ENCODE measurements at places on chromosomes 7 and 10.

DNA sequence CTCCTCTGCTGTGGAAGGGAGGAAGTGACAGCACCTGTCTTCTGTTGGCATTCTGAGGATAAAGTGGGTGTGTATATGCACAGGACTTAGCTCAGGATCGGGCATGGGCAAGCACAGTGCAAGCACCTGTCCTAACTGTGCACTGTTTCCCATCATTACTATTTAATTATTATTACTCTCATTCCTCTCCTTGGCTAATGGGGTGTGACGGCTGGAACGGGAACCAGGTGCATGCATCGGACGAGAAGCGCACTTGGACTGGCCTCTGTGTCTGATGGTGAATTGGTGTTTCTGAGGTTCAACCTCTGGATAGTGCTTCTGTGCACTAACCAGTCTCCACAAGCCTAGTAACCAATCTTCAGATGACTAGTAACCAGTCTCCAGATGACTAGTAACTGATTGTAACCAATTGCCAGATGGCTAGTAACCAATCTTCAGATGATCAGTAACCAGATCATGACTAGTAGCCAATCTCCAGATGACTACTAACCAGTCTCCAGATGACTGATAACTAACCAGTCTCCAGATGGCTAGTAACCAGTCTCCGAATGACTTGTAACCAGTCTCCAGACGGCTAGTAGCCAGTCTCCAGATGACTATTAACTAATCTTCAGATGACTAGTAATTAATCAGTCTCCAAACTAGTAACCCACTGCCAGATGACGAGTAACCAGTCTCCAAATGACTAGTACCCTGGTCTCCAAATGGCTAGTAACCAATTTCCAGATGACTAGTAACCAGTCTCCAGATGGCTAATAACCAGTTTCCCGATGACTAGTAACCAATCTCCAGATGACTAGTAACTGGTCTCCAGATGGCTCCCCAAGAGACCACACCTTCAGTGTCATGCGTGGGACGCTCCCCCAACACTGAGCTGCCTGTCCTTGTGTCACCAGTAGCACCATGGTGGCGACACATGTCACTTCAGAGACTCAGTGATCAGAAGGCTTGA is 85.8 kb downstream of the PAXIP1 start:
- DNase-seq: no peak

DNA sequence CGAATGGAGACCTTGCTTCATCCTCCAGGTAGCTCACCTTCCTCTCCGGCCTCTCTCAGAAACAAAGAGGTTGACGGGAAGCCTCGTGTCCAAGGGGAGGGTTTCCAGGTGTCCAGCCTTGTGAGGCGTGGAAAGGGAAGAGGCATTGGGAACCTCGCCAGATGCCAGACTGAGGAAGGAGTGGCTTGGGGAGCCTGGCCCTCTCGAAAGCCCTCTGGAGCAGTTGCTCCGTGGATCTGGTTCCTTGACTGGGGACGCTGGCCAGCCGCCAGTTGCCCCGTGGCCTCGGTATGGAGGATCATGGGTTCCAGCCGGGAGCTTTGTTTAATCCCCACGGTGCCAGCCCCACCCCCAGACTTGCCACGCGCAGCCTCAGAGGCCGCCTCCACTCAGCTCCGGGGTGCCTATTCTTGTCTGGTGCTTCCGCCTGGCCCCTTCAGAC is 30.3 kb upstream of the SUN1 start:
- DNase-seq: no peak

- no peak for DNase-seq
These were observed 126.7 kb downstream of the RGS10 start for GRCh38 chr10:119415536-119416503.

- DNase-seq: no peak
These were observed 306.6 kb downstream of the CAMK1D start for GRCh38 chr10:12655940-12656339.

GRCh38 chr7:100966542-100967291 is 2.6 kb upstream of the MUC12 start:
- no peak for DNase-seq

- no peak for DNase-seq
These were observed 161.0 kb upstream of the POT1 start for GRCh38 chr7:125090596-125090995.

DNA sequence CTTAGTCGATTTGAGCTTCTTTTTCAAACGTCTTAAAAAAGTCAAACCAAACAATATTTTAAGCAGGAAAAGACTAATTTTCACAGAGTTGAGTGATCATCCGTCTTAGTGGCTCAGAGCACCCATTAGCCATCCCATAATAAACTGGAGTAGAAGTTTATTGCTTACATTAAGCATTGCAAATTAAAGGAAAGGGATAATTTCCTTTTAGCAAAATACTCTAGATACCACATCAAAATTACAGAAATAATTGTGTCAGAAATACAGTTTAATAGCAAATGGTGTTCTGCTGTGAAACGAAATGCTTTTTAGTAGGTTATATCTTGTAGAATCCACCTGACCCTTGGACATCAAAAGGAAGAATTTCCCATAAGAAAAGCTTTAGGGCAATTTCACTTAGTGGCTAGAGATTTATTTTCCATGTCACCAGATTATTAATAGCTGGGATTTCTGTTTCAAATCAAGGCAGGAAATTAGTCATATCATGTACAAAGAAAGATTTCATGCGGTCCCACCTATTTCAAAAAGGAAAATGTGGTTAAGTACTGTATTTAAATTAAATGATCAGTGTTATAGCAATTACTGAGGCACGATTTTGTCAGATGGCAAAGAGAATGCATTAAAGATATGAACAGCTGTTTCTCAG is 96.2 kb downstream of the NPTX2 start:
- no peak for DNase-seq

- no peak for DNase-seq
These were observed 1158.9 kb upstream of the CELF2 start for GRCh38 chr10:9858816-9859215.

DNA sequence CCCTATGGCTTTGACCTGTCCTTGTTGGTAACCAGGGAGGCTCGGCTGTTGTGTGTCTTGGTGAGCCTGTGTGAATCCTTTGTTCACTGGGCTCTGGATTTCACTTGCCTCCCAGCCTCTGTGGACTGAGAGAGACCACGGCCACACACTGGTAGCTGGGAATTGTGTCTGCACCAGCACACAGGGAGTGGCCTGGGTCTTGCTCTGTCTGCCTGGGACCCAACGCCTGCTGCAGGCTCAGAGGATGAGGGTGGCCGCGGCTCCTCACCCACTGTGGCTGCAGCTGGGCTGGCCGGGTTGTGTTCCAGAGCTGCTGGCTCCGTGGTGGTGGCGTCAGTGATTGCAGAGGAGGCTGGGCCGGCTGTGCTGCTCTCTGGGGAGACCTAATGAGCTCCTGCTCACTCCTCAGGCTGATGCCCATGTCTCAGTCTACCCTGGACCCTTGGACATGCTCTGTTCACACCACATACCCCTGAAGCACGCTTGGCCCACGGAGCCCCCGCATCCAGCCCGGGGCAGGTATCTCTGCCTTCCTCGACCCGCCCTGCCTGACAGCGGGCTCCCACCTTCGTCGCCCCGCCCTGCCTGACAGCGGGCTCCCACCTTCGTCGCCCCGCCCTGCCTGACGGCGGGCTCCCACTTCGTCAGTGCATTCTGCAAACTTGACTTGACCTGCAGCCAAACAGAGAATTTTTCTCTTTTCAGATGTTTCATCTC is 328.5 kb downstream of the ADARB2 start:
- DNase-seq: no peak

DNA sequence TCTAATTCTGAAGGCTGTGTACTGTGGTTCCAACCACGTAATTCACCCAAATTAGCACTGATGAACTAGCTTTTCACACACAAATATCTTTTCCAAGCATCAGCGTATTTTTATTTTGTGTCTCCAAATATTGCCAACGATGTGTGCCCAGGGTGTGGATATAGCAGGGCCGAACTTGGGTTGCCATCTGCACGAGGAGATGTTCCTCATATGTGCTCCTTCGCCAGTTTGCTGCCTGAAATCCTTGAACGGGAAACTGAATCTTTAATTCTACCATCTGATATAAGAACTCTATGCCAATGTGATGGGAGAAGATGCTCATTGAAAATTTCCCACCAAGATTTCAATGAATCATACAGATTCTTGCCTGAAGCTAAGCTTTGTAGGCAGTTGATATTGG is 121.5 kb upstream of the ZNF438 start:
- no peak for DNase-seq

DNA sequence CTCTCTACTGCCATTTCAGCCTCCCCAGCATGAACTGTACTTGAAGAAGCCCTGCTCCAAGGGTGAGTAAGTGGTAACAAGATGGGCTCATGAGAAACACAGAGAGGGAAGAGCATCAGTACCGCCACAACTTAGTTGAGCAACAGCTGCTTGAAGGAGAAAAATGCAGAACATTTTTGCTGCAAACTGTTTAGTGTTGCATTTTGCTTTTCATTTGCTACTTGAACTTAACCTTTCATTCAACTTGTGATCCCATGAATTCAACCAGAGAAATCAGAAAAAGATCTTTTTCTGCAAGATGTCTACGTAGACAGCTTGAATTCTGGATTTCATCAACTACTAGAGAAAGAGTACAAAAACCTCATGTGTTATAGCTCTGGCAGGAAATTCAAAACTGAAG is 40.7 kb downstream of the ANK3 start:
- DNase-seq: no peak

- no peak for DNase-seq
These were observed 15.9 kb downstream of the VPS41 start for GRCh38 chr7:38893061-38893460.

- no peak for DNase-seq
These were observed 23.3 kb upstream of the SMARCD3 start for GRCh38 chr7:151271699-151272355.

DNA sequence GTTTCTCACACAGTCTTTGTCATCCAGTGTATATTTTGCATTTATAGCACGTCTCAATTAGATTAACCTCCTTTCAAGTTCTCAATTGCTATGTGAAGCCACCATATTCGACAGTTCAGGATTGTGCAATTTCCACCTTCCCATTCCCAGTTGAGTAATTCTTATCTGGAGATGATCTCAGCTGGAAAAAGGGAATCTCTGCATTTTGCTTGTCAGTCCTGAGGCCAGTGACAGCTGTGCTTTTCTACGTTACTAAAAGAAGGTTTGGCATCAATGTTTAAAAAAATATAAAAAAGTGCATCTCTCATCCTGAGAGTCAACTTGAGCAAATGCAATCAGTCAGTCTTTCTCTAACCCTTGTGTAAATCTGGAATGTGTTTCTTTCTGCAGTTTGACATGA is 247.7 kb downstream of the PRKG1 start:
- DNase-seq: no peak

DNA sequence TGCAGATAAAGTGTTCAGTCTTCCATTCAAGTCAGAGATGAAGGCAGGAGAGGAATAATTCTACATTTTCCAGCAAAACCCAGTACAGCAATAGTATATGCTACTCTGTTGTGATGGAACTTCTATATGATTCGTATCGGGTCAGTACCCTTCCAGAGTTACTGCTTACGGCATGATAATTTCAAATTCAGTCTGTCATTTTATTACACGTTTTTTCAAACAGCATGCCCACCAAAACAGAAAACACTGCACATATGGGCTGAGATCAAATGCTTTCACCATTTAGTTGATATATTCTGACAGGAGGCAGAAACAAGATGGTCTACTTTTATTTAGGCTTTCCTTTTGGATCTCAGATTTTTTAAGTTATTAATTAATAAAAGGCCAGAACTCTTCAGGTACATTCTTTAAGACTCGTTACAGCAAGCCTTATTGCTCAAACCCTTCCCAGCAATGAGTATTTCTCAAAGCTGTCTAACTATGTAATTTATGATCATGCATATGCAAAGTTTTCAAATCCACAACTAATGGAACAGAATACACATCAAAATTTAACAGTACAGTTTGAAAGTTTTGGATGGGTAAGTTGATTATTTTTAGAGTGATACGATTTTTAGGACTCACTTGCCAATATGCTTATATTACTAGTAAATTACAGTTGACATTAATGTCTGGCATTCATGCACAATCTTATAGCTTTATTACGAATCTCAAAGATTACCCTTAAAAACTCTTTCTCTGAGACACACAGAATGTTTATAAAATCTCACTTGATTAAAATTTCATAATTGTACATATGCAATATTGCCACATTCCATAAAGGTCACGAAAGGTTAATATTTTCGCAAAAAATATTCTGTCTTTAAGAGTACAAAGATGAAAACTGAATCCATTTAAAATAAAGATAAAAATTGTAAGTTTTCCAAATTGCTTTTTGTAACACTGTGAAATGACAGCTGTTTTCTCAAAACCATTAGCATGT is 91.0 kb downstream of the ANK3 start:
- no peak for DNase-seq

GRCh38 chr10:29482591-29483431 is 152.0 kb downstream of the SVIL start:
- DNase-seq: no peak

DNA sequence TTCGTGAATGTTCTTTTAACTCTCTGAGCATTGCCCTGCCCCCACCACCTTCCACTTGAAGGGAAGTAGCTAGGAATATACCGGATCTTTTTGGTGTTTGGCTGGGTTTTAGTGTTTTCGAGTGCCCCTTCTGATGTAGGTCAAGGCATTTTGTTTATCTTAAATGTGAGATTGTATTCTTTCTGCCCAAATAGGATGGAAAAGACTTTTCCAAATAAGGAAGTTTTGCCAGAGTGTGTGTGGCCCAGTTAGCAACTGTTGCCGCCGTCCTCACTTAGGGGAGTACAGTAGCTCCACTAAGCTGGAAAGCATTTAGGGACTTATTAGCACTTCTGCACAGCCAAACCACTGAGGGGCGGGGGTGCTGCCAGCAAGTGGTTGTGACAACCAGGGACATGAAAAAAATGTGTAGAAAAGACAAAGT is 29.8 kb upstream of the VCL start:
- no peak for DNase-seq

- no peak for DNase-seq
These were observed 35.2 kb downstream of the AIFM2 start for GRCh38 chr10:70097459-70097858.

GRCh38 chr10:8568401-8568800 is 513.9 kb downstream of the GATA3 start:
- no peak for DNase-seq

- DNase-seq: no peak
These were observed 3.1 kb upstream of the IRF5 start for GRCh38 chr7:128934361-128935341.

GRCh38 chr10:101529725-101530553 is 58.1 kb downstream of the POLL start:
- DNase-seq: no peak

- no peak for DNase-seq
These were observed 14.7 kb downstream of the SRI start for GRCh38 chr7:88205179-88205578.

- DNase-seq: no peak
These were observed 45.8 kb upstream of the PRSS58 start for GRCh38 chr7:142303650-142304049.

- DNase-seq: no peak
These were observed 90.3 kb downstream of the FAM107B start for GRCh38 chr10:14684354-14684753.

- DNase-seq: no peak
These were observed 186.3 kb upstream of the ADCY1 start for GRCh38 chr7:45387837-45388236.

- no peak for DNase-seq
These were observed 626.1 kb upstream of the NRG3 start for GRCh38 chr10:81248886-81249285.

GRCh38 chr7:124784879-124785818 is 19.6 kb upstream of the GPR37 start:
- DNase-seq: no peak
